ENCODE measurements at places on chromosomes 2 and 18.

- DNase-seq = peak; percentile 63
These were observed 122.8 kb downstream of the LYPD1 start for GRCh38 chr2:132547090-132547687.

DNA sequence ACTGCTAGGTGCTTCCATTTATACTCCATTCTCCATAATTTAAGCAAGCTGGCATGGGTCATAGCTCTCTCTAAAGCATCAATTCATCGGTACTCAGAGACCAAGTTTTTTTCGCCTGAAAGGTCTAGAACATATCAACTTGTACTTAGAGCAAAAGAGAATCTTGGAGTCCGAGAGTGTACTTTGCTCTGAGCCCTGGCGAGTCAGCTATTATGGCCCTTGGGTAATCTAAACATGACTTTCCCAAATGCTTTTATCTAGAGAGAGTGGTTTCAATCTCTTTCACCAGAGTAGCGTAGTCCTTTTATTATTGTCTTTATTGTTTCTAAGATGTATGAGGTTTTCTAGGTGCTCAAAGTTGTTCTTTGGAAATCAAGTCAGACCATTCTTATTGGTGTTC lies 34.4 kb downstream of the MAIP1 start:
- DNase-seq = no peak

DNA sequence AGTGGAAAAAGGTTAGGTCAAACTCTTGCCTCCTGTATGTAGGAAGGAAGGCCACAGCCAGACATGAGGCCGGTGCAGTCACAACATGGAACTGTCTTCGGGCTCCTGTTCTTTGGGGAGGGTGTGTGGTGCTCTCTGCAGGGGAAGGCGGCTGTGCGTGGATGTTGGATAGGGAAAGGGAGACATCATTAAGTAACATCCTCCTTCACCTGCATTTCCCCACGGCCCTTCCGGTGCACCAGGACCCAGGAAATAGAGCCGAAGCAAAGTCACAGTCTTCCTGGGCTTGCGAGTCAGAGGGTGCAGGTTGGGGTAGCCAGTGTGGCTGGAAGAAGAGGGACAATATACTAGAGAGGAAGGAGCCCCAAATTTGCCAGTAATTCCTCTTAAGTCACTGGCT lies 78.9 kb upstream of the SMAD7 start:
- DNase-seq = peak; percentile 37

DNA sequence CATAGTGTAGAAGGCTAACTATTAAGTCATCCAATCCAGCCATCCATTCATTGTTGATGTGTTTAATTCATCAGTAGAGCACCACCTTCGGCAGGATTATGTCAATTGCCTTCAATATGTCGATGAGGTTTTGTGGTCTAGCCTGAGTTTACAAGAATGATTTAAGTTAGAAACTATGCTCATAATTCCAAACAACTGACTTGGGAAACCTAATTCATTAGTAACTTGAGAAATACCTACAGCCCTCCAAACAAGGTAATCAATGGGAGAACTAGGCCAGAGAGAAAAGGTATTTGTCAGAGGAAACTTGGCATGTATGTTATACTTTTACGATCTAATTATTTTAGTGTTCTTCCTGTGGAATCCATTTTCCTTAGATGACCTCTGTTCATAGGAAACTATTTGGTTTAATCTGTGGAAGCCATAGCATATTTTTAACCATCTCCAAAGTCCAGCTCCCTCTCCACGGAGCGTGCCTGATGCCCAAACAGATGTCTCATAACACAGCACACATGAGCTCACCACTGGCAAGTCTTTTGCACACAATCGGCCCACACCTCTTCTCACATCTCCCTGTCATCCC lies 148.5 kb downstream of the GFPT1 start:
- no peak for DNase-seq

- no peak for DNase-seq
These were observed 91.1 kb downstream of the DTNB start for GRCh38 chr2:25582077-25582830.

DNA sequence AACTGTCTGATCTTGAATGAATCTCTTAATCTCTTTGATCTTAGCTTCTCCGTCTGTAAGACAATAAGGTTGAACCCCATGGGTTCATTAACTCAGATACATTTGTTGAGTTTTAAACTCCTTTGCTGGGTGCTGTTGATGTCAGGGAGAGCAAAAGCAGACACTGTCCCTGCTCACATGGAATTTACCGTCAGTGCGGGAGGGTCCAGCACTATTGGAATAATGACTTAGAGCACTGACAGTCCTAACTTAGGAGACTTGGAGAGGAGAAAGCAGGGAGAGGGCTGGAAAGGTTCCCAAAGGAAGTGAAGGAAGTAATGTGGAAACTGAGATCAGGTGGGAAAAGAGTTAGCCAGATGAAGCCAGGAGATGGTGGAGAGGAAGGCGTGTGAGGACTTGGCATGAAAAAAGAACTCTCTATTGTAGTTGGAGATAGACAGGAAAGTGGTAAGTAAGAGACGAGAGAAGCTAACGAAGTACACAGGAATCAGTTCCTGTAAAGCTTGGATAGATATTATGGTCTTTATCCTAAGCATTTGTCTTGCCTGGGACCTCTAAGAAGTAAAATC lies 141.4 kb upstream of the SERTAD2 start:
- DNase-seq = no peak

DNA sequence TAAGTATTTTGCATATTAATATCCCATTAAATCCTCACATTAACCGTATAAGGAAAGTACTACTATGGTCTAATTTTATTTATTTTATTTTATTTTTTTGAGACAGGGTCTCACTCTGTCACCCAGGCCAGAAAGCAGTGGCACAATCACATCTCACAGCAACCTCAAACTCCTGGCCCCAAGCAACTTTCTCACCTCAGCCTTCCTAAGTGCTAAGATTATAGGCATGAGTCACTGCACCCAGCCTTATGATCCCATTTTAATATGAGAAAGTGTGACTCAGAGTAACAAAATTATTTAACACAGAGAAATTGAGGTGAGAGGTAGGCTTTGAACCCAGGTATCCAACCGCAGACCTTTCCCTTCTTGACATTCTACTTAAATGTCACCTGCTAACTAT lies 330.0 kb upstream of the POU3F3 start:
- no peak for DNase-seq

DNA sequence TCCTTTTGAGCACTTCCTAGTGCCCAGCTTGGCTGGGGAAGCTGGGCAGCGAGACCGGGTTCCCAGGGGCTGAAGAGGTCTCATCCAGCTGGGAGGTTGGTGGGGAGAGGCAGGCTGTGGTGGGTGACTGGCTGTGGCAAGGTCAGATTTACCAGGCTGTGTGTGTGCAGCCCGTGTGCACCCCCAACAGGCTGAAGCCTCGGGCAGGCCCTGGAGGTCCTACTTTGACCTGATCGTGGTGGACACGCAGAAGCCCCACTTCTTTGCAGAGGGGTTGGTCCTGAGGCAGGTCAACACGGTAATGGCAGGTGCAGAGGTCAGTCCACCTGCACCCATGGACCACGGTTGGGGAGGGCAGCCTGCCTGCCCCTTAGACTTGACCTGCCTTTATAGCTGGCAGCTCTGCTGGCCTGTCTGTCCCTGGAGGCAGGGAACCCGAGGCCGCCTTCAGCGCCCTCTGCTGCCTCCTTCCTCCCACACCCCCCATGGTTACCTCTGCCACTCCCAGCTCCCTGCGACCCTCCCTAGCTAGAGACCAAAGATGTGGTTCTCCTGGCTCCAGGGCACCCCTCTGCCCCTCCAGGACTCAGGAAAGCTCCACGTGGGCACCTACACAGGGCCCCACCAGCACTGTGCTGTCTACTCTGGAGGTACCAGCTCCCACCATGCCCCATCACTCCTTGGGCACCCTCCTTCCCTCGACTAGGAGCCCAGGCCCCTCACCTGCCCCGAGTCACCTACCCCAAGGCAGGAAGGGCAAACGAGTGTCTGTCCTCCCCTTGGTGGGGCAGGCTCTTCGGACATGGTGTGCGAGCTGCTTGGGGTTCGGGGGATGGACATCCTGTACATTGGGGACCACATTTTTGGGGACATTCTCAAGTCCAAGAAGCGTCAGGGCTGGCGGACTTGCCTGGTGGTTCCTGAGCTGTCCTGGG lies 4.0 kb downstream of the NT5DC4 start:
- no peak for DNase-seq

- no peak for DNase-seq
These were observed 591.3 kb upstream of the ZNF804A start for GRCh38 chr2:184006998-184007397.

DNA sequence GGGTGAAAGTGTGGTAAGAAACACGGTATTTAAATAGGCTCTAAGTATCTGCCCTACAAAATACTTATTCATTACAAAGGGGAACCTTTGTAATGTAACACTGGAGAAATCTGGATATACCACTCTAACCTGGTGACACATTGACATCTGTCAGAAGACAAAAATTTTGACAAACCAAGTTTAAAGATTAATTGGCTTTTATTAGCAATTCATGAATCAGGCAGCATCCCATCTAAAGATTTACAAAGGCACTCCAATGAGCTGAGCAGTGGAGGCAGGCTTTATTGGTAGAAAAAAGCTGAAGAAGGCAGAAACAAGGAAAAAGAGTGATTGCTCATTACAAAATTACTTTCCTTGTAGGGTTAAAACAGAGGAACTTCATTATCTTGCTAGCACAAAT lies 35.0 kb downstream of the BMPR2 start:
- DNase-seq = no peak

DNA sequence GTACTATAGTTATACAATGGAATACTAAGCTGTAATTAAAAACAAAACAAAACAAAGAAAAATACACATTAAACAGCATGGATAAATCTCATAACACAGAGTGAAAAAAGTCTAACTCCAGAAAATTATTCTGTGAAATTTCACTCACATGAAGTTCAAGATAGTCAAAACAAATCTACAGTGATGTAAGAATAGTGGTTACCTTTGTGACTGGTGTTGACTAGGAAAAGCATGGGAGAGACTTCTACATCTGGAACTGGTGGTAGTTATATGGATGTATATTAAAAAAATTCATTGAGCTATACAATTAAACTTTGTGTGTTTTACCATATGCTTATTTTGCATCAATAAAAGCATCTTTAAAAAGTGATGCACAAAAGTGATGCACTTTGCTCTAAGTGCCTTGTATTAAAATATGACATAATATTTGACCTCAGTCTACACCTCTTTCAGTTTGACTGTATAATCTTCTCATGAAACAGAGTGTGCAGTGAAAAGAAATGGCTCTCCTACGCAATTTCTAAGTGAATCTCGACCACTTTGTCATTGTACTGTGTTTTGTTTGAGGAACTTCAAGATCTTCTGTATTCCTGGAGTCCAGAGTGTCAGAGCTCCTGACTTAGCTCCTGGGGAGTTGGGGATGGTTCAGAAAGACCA lies 28.0 kb downstream of the STAT4 start:
- no peak for DNase-seq

GRCh38 chr2:177078855-177079254 lies 133.7 kb upstream of the HNRNPA3 start:
- DNase-seq = no peak

DNA sequence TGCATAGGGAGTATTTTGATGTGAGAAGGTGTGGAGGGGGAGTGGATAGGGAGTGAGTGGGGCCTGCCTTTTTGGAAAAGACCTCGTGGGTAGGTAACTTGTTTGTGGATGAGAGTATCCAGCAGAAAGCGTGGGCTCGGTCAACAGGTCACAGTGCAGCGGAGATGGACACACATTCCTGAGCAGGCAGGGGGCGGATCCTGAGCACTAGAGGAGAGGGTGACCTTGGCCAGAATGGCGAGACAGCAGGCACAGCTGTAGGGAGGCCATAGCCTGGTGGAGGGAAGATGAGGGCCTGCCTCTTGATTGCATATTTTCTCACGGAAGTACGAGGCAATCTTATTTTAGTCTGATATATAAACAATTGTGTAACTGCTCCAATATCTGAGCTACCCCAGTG lies 3.6 kb upstream of the MC2R start:
- DNase-seq = no peak

DNA sequence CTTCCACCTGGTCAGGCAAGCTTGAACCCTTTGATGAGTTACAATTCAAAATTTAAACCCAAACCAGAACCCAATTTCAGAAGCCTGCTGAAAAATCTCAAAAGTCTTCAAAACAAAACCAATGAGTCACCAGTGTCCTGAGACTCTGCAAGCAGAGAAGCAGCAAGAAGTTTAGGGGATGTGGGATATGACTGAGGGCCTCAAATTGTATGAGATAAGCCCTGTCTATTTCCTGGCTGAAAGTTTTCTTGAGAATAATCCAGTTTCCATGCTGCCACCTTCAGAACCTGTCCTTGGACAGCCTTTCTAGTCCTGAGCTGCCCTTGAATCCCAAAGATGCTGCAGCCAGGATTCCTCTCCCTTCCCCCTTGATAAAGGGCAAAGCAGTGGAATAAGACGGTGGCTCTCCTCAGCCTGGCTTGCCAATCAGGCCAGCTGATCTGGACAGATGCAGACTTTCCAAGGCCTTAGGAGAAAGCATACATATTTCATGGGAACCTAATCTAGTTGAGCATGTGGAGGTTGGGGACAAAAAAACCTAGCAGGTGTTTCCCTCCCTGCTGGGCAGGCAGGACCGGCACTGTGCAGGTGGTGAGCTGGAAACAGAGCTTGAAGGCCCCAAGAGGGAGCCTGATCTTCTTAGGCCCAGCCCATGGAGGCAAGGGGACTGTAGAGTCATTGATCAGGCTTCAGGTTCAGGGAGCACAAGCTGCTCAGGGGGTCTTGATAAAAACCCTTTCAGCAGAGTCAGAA lies 278.0 kb upstream of the MGAT5 start:
- no peak for DNase-seq

- DNase-seq = no peak
These were observed 12.6 kb upstream of the NCK2 start for GRCh38 chr2:105732101-105732500.

GRCh38 chr2:127081826-127082633 lies 24.9 kb downstream of the BIN1 start:
- DNase-seq = no peak

DNA sequence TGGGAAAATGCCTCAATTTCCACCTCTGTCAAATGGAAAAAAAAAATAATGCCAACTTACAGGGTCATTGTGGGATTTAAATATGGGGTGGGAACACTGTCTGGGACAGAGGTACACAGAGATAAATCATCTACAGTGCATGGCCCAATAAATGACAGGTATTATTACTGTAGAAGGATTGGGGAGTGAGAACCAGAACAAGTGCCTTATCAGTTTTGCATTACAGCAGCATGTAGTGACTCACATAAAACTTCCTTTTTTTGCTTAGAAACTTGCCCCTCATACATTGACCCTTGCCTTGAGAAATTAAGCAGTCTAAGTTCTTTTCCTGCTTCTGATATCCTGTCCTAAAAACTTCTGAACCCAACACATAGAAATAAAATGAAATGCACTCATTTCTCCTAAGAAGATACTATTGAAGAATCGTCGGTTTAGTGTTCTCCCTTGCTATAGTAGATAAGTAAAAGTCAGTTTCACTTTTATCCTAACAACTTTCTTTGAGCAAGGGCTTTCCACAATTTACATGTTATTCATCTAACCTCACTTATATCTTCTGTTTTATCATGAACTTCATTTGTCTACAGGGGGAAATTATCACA lies 121.0 kb upstream of the HAAO start:
- DNase-seq = no peak

All from tibial artery (tissue), 4 donors.